Ascending aorta (tissue), 2 donors: ENCODE measurements at places on chromosomes 13 and 19.
A peak's percentile ranks its signal among the peaks of the same experiment; 100 is the strongest.

- no peaks in the 10 kb centered on the region for H3K27me3 ChIP-seq
- H3K27ac ChIP-seq = no peak overlapping the region
- no peak for DNase-seq
- H3K4me1 ChIP-seq = no peaks in the 10 kb centered on the region
These were observed 17.1 kb downstream of the IGFL3 start for GRCh38 chr19:46107371-46107770.

DNA sequence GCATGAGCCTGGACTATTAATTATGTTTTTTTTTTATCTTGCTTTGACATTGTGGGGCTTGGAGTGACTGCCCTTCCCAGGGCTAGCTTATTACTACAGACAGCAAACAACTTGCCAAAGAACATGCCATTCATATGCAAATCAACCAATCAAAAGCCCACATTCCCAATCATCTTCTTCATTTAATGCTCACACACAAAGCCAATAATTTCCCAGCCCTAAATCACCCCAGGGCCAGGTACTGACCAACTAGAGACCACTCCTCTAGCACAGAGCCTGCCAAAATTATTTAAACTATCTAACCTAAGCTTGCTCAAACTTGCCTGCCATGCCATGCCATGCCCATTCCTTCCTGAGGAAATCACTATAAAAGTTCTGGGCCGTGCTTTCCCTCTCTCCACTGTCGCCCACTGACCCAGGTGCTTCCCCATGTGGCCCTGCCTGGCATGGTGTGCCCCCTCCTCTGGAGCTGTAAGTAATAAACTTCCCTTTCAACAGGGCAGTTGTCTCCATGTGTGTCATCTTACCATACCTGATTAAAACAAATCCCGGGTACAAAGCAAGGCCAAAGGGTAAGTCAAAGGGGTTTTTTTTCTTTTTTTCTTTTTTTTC is 15.7 kb downstream of the PBX4 start:
- no peak overlapping the region for H3K4me3 ChIP-seq
- no peaks in the 10 kb centered on the region for H3K36me3 ChIP-seq
- no peak for DNase-seq
- H3K27me3 ChIP-seq = no peaks in the 10 kb centered on the region
- H3K4me1 ChIP-seq = no peaks in the 10 kb centered on the region

GRCh38 chr13:23180711-23181110 is at the start of gene SGCG:
TSS of gene SGCG (plus strand) at chr13:23180979. CDS start at chr13:23203695, 22,716 bp downstream.
- no peaks in the 10 kb centered on the region for H3K4me1 ChIP-seq
- H3K4me3 ChIP-seq = no peak within 1 kb of the TSS
- no peak within 1 kb of the TSS for H3K27ac ChIP-seq

DNA sequence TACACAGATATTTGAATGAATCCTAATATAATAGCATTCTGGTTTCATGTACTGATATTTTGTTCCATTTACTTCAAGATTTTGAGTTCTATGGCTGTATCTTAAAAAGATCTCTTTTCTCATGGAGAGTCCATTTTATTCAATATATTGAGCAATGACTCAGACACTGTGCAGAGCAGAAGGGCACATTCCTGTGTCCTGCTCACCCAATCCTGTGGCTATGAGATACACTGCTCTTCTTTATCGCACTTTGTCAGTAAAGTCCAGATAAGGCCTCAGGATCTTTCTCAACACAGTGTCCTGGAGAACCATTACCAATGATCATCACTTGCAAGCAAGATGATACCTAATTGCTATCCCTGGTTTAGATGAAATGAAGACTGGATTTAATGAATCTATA is 155.0 kb downstream of the CYSLTR2 start:
- H3K4me3 ChIP-seq = no peak overlapping the region
- no peaks in the 10 kb centered on the region for H3K27me3 ChIP-seq
- H3K4me1 ChIP-seq = no peaks in the 10 kb centered on the region
- no peak for DNase-seq

DNA sequence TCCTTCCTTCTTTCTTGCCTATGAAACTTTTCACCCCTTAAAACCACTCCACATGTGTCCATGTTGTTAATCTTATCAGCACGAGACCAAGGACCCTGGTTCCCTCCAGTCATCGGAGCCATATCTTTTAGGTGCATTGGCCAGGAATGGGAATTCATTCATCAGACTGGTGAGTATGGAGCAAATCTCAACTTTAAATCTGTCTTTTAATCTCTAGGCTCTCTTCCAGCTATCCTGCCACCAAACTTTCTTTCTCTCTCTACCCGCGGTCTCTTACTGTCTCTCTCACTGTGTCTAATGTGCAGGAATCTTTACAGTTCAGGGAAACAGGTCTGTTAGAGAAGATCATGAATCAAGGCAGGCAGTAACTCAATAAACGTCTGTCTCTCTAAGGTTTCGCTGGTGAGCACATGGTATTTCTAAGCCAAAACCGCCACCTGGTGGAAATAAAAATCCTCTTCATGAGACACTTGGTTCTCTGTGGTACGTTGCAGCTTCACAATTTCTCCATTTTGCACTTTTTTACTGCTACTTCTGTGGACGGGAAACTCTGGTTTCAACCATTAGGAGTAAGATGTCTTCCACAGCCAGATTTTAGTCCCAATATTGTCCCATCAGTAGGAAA is 16.1 kb downstream of the LGALS16 start:
- H3K27ac ChIP-seq = no peak overlapping the region
- no peak overlapping the region for H3K4me3 ChIP-seq
- DNase-seq = no peak
- H3K36me3 ChIP-seq = no peaks in the 10 kb centered on the region
- no peaks in the 10 kb centered on the region for H3K27me3 ChIP-seq

GRCh38 chr13:106362707-106363106 is 172.8 kb downstream of the EFNB2 start:
- H3K27ac ChIP-seq = no peak overlapping the region
- H3K4me1 ChIP-seq = no peaks in the 10 kb centered on the region
- no peak overlapping the region for H3K4me3 ChIP-seq

GRCh38 chr19:46180701-46181387 is 32.8 kb downstream of the IGFL2 start:
- no peak overlapping the region for H3K4me3 ChIP-seq
- H3K27ac ChIP-seq = no peak overlapping the region
- no peaks in the 10 kb centered on the region for H3K4me1 ChIP-seq
- H3K27me3 ChIP-seq = no peaks in the 10 kb centered on the region

GRCh38 chr13:97911311-97912138 is 42.0 kb upstream of the IPO5 start:
- no peaks in the 10 kb centered on the region for H3K27me3 ChIP-seq
- no peak overlapping the region for H3K4me3 ChIP-seq
- no peaks in the 10 kb centered on the region for H3K4me1 ChIP-seq
- no peaks in the 10 kb centered on the region for H3K36me3 ChIP-seq
- no peak for DNase-seq

DNA sequence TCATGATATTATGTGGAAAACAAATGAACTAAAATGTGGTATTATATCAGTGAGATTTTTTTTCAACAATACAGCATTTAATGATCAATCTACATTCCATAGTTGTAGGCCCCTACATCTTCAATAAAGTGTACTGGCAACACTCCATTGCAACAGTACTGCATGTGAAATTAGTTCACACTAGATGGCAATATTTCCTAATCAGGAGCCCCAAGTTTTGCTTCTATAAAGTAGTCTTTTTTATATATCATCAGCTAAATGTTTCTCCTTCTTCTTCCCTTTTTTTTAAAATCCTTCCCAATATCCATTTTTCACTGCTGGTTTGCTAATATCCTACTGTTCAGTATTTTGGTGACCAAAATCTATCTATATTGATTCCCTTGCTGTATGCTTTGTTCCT is 528.3 kb upstream of the ATXN8OS start:
- H3K4me1 ChIP-seq = no peaks in the 10 kb centered on the region
- no peak overlapping the region for H3K4me3 ChIP-seq
- H3K27me3 ChIP-seq = no peaks in the 10 kb centered on the region
- no peaks in the 10 kb centered on the region for H3K36me3 ChIP-seq
- H3K27ac ChIP-seq = no peak overlapping the region
- no peak for DNase-seq

GRCh38 chr13:113618455-113618854 is 33.9 kb downstream of the TFDP1 start:
- H3K4me1 ChIP-seq = no peaks in the 10 kb centered on the region
- H3K36me3 ChIP-seq = no peaks in the 10 kb centered on the region
- H3K4me3 ChIP-seq = no peak overlapping the region
- no peak for DNase-seq

- H3K36me3 ChIP-seq = no peaks in the 10 kb centered on the region
- H3K27ac ChIP-seq = no peak overlapping the region
- no peak for DNase-seq
- H3K27me3 ChIP-seq = no peaks in the 10 kb centered on the region
These were observed 170.7 kb upstream of the TSHZ3 start for GRCh38 chr19:31519908-31520307.

- H3K27ac ChIP-seq = no peak overlapping the region
- no peak overlapping the region for H3K4me3 ChIP-seq
- H3K4me1 ChIP-seq = no peaks in the 10 kb centered on the region
- H3K27me3 ChIP-seq = no peaks in the 10 kb centered on the region
These were observed 250.3 kb upstream of the ATXN8OS start for GRCh38 chr13:69857183-69857821.

- H3K27ac ChIP-seq = no peak within 1 kb of the TSS
- H3K4me3 ChIP-seq = no peak within 1 kb of the TSS
- no peak for DNase-seq
- H3K4me1 ChIP-seq = no peaks in the 10 kb centered on the region
- H3K36me3 ChIP-seq = no peaks in the 10 kb centered on the region
- peaks cover 15% of the 10 kb centered on the region for H3K27me3 ChIP-seq
These were observed at the start of gene TTC9B for GRCh38 chr19:40217934-40218890. TSS of gene TTC9B (minus strand) at chr19:40218384. CDS start at chr19:40218381, 3 bp downstream.

DNA sequence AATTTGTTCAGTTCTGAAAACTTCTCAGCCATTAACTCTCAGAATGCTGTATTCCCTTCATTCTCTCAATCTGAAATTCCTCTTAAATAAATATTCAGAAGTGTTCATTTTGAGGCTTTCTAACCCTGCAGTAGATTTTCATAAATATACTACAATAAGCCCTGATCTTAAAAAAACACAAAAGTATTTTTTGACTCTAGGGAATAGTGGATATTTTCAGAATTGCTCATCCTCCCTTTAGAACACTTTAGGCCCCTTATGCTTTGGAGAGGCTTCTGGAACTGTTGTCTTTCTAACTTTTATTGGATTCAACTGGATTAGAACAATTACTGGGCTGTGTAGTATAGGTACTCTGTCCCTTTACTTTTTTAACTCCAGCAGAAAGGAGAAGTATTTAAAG is 1662.6 kb upstream of the MIR17HG start:
- no peak overlapping the region for H3K4me3 ChIP-seq
- H3K27ac ChIP-seq = no peak overlapping the region
- H3K36me3 ChIP-seq = no peaks in the 10 kb centered on the region
- no peaks in the 10 kb centered on the region for H3K4me1 ChIP-seq
- DNase-seq = no peak

- H3K4me3 ChIP-seq = peak overlapping the region; percentile 57
- no peaks in the 10 kb centered on the region for H3K36me3 ChIP-seq
- no peaks in the 10 kb centered on the region for H3K27me3 ChIP-seq
These were observed 1.9 kb upstream of the KLK15 start for GRCh38 chr19:50835103-50835784.

DNA sequence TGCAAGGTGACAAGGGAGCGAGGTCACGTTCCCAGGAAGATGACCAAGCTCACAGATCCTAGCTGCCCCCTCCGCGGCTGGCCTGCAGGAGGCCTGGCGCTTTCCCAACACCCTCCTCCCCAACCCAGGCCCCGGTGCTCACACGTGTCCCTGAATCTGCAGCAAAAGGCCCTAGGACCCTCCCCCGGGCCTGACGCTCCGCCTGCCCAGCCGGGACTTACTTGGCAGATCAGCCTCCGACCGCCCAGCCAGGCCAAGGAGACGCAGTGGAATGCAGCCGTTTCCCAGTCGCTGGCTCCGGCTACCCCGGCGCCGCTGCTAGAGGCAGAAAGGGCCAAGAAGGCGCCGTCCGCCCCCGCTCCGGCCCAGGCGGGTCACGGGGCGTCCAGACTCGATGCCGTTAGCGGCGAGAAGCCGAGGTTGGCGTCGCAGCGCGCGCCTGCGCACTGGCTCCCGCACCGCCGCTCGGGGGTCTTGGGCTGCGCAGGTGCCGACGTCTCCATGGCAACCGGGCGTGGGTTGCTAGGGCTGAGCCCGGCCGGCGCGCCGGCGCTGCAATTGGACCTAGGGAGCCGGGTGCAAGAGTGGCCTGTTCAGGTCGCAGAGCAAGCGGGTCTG is at the start of gene PNMA8A:
PNMA8A (minus strand) TSS at position 448 of the 618 bp plus-strand sequence. CDS start 528 bp downstream, outside the sequence.
- H3K4me3 ChIP-seq = peak within 1 kb of the TSS; percentile 56
- peaks cover 45% of the 10 kb centered on the region for H3K4me1 ChIP-seq
- H3K27ac ChIP-seq = peak within 1 kb of the TSS; percentile 94
- no peaks in the 10 kb centered on the region for H3K36me3 ChIP-seq
- no peaks in the 10 kb centered on the region for H3K27me3 ChIP-seq

DNA sequence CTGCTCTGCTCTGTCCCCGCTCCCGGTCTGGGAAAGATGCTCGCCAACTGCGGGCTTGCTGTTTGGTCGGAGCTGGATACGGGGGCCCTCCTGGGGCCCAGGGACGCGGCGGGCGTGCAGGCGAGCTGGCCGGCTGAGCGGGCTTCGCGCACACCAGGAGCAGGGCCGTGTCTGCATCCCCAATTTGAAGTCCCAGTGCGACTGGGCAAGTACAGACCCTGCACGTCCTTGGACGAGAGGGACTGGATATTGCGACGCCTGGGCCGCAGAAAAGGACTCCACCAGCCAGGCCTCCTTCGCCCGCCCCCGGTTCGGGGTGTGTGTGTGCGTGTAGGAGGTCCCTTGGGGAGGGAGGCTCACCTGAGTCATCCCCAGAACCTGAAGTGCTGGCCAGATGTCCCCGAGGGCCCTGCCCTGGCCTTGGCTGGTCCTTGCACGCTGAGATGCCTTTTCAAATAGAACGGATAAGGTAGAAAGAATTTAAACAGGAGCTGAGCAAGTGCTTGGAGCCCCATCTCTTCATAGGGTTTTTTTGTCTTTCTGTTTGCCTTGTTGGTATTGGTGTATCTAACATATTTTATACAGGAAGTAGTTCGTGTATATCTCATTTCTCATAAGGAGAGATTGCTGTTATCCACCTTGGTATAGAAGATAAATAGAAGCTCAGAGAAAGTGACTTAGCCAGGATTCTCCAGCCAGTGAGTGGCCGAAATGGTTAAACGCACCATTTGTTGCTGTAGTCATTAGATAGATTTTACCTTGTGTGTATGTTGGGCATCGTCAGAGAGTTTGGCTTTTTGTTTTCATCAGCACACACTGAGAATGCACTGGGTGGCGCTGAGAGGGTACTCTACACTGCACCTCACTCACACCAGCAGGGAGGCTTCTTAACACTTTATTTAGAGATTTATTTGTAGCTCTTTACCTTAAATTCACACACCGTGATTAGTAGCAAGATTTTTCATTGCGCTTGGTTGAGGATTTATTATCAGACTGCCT is 1.1 kb downstream of the NAXD start:
- peaks cover 21% of the 10 kb centered on the region for H3K4me1 ChIP-seq
- peak; percentile 38 for DNase-seq
- peak overlapping the region; percentile 95 for H3K27ac ChIP-seq
- peak overlapping the region; percentile 98 for H3K4me3 ChIP-seq

DNA sequence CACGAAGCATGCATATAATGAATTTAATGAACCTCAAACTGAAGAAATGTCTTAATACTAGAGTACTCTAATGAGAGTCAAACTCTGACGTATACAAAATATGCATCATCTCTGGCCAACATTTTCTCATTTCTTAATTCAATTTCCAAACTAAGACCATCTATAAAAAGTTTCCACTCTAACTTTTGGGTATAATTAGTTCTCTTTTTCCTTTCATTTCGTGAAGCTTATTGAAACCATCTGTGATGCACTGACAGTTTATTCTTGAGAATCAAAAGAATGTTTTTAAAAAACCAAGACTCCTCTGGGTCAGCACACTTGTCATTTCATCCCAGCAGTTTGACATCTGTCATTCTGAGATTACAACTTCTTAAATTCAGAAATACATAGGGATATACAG is 90.0 kb downstream of the CAB39L start:
- peaks cover 38% of the 10 kb centered on the region for H3K4me1 ChIP-seq
- H3K27ac ChIP-seq = no peak overlapping the region
- H3K27me3 ChIP-seq = no peaks in the 10 kb centered on the region
- DNase-seq = no peak
- H3K36me3 ChIP-seq = peaks cover 3% of the 10 kb centered on the region
- no peak overlapping the region for H3K4me3 ChIP-seq
